ENCODE measurements at places on chromosomes 7 and 10.

DNA sequence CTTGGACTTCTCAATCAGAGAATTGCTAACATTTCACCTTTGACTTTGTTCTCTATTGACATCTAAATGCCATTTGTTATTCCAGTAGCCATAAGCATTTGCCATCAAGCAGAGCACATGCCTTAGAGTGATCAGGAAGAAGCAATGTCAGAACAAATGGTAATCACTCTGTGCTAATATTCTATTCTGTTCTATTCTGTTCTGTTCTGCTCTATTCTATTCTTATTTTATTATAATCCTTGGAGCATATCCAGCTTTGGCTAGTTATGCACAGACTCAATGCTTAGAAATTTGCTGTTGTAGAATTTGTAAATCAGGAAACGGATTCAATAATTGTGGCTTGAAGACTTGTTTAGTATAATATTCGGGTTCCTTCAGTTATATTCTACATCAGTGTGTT lies 175.4 kb downstream of the EXOC4 start:
- no peak for DNase-seq

DNA sequence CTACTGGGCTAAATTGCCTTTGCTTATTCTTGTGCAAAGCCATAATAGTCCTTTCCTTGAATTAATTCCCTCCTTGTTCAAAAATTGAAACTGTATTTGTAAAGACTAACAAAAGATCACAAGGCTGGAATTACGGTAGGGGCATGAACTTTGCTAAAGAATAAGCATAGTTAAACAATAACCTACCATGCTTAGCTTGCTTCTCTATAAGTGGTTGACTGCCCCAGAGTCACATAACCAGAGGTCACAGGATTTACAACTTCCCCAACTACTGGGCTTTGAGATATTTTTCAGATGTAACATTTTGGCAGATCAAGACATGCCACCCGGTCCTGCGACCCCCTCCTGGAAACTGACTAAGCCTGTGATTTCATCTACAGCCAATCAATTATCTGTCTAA lies 181.4 kb downstream of the GPAM start:
- DNase-seq = no peak

DNA sequence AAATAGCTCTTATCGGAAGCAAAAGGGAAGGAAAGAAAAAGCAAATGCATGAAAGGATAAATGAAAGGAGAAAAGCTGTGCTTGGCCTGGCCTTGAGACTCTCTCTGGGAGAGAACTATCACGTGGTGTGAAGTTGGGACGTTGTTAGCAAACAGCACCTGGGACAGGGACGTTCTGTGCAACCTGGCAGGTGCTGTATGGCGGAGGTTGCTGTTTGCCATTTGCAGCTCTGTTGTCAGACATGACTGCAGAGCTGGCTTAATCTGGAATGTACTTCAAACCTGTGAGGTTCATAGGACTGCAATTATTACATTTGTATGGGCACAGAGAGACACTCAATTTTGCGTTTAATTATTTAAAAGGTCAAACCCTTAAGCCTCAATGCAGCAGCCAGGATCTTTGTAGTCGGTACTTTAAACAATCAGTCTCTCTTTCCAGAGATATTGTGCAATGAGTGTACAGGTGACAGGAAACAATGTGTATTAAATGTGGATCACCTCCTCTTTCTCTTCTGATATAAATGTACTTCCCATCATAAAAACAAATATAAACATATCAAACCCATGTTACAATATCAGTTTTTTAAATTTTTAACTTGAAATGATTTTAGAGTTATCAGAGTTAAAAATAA lies 800.5 kb upstream of the KCND2 start:
- DNase-seq = peak; percentile 25

GRCh38 chr7:46450886-46451285 lies 529.8 kb upstream of the IGFBP3 start:
- DNase-seq = no peak

GRCh38 chr10:71486484-71487114 lies 89.9 kb downstream of the CDH23 start:
- DNase-seq = peak; percentile 28

DNA sequence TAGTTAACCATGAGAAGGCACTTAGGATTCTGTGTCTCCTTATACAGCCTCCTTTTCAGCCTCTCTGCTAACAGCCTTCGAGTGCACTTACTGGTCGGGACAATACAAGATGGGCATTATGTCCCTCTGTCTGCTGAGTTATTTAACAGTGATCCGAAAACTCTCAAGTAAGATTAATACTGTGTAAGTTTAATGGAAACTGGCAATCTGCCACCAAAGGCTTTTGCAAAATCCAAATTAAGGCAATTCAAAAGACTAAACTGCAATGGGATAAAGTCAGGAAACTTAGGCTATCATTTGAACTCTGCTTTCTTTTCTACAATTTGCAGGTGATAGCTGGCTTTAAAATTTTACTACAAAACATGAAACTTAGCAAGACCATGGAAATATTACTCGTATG lies 477.8 kb downstream of the TFEC start:
- DNase-seq = no peak

- DNase-seq = no peak
These were observed 53.9 kb downstream of the SYPL1 start for GRCh38 chr7:106057962-106058927.

DNA sequence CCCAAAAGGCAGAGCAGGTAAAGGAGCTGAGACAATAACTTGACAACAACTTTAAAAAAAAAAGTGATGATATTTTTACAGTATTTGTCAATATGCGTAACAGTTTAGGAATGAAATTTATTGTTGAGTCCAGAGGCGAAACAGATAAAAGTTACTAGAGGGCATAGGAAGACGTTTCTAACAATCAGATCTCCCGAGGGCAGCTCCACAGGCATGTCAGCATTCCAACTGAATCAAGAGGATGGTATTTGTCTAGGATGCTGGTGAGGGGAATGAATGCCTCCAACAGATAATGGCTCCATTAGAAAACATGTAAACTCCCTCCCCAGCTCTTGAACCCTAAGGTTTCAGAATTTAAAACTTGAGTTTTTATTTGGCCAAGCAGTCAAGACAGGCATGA lies 733.9 kb upstream of the SORCS1 start:
- no peak for DNase-seq

DNA sequence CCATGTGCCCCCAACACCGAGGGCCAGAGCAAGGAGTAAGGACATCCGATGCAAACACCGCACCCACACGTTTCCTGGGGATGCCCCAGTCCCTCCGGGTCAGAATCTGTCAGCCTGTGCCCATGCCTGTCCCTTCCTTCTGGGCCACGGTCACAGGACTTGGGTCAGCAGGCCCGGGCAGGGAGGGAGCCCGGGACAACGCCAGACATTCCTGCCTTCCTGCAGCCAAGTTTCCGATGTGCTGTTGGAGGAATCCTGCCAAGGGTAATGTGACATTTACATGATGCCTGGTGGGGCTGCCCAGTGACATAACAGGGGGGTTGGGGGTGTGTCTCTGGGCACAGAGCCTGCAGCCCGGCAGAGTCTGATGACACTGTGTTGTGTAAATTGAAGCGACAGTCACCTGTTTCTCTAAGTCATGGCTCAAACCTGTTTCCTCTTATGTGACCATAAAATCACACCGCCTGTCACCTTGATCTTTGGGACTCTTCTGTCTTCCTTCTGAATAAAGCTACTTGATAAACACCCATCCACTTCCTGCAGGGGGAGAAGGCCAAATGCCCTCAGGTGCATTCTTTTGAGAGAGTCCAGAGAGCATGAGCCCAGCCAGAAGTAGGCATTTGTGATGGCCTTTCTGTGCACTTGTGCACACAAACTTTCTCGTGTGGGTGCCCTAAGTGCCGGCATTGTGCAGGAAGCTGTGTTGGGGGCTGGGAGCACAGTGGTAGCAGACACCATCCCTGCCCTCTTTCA lies 175.3 kb upstream of the RHEB start:
- no peak for DNase-seq

DNA sequence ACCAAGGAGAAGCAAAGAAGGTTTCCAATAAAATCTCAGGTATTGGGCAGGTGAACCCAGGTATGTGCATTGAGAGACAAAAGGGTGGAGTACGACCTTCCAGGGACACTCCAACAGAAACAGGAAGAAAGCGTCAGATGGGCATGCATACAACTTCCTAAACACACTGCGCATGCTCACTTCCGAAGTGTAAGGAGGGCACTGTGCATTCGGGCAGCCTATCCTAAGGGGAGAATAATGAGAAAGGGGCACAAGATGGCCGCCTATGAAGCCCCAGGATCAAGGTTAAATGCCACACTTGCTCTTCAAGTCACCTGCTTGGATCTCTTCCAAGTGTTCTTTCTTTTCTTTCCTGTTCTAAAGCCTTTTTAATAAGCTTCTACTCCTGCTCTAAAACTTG lies 39.4 kb upstream of the PRSS1 start:
- no peak for DNase-seq

- DNase-seq = no peak
These were observed 19.6 kb upstream of the ADD3 start for GRCh38 chr10:109988212-109988596.

DNA sequence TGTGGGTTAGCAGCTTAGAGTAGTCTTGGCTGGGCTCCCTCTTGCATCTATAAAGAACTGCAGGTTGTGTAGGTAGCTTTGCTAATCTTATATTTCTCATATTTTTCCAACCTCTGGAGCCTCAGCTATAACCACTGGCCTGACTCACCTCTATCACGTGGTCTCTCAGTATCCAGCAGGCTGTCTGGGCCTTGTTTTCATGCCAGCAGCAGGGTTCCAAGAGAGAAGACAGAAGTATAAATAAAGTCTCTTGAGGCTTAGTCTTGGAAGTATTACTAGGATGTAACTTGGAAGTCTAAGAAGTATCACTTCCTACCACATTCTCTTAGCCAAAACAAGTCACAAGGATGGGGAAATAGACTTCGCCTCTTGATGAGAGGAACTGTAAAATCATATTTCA lies 73.3 kb downstream of the WIPF3 start:
- no peak for DNase-seq

DNA sequence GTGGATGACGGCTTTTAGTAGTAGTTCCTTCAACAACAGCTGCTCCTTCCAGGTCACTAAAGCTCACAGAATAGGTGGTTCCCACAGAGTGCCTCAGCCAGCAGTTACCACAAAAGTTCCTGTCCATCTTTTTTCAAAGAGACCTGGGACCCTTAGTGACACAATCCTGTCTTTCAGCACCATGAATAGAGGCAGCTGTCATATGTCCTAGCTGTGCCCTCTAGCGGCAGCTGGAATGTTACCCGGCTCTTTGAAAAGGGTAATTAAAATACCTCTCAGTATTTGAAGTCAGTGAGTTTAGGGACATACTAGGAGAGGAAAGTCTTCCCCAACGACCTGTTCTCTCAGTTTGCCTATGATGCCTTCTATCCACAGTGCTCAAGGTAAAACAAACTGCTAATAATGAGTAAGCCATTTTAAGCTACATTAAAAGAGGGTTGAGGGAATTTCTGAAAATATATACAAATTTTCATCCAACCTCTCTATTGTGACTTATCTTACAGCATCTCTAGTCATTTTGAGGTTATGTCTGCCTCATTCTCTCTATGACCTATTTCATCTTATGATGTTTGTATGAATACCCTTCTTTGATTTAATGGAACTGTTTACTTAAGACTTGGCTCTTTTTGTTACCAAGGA lies 290.8 kb downstream of the NXPH1 start:
- peak; percentile 65 for DNase-seq

DNA sequence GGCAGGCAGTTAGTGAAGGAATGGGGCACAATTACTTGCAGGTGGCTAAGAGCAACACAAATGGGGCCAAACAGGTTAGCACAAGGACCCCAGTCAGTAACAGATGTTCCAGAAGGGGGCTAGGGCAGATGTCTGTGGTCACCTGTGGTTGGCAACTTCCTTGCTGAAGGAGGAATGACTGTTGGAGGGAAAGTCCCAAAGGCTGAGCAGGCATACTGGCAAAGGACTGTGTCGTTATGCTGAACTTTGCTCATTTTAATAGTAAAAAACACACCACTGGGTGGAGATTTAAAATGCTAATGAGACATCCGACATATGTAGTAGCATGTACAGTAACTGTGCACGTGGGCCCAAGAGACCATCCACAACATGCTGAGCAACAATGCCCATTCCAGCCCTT lies 511.6 kb downstream of the CALN1 start:
- no peak for DNase-seq

- DNase-seq = no peak
These were observed 49.2 kb downstream of the IQUB start for GRCh38 chr7:123485187-123485586.

DNA sequence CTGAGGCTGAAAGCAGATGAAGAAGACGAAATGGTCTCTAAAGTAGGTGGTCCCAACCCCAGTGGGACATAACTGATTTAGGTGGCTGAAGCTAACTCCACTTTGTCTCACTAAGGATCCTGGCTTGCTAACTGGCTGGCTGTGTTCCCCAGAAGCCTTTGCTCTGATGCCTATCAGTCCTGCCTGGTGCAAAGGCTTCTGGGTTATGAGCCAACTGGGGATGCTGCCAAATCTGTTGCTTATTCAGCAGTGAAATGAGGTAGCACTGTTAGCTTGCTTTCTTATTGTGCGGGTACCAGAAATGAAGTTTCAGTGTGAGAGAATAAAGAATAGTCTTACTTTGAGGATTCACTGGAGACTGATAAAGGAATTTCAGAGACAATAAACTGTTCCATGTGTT lies 18.1 kb downstream of the PRKG1 start:
- DNase-seq = no peak

DNA sequence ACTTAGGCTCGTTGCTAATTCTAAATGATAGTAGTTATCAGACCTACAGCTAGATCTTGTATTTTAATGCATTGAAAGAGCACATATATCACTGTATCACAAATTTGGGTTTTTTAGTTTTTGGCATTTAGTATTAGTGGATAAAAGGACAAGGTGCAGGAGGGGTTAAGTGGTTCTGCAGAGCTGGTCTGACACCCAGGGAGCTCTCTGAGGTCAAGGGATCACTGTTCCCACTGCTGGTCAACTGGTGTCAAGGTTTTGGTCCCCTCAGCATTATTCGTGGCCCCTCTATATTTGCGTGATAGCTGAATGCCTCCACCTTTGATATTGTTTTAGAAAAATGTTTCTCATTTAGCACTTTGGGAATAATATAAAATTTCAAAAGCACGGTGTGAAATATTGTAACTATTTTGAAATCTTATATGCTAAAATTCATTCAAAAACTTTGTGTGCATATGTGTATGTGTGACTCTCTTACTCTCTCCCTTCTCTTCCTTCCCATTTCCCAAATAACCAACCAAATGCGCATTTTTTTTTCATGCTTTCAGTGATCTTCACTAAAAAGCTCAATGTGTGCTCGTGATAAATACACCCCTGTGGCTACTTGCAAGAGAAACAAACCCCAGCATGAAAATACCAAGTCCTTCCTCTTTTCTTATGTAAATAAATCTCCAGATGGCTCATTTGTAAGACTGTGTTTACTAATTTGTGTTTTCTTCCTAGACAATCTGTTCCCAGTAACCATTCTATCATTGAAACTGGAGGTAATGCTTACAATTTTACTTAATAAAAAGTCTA lies 309.2 kb downstream of the FGFR2 start:
- DNase-seq = no peak
